ENCODE measurements at places on chromosomes 4 and X.

GRCh38 chr4:39596971-39597370 lies 41.7 kb downstream of the SMIM14 start:
- no peak for DNase-seq

GRCh38 chr4:181968371-181968770 lies 274.8 kb upstream of the TENM3 start:
- no peak for DNase-seq

DNA sequence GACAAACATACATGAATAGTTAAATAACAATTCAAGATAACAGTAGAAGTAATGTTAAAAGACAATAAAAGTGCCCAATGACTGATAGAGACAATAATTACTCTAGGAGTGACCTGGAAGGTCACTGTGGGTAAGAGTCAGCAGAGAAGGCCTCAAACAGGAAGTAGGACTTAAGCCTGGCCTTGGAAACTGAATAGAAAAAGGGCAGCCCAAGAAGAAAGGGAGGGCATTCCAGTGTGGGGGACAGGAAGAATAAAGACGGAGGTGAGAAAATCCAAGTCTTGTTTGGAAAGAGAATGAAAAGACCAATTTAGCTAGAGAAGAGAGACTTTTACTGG lies 6.0 kb downstream of the P2RY4 start:
- no peak for DNase-seq

DNA sequence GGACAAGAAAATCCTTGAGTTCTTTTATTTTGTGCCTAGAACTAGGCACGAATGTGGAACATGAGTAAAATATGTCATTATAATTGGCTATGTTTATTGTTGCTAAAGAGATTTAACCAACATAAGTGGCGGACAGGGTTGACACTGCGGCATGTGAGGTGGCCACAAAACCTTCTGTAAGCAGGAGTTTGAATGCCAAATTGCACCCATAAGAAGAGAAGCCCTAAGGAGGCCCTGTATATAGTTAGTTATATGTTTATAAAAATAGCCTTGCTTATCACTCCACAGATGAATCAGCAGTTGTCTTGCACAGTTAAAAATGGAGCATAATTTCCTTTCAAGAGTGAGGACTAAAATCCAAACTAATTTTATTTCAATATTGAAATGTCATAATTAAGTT lies 336.1 kb downstream of the GBA3 start:
- DNase-seq, result no peak

DNA sequence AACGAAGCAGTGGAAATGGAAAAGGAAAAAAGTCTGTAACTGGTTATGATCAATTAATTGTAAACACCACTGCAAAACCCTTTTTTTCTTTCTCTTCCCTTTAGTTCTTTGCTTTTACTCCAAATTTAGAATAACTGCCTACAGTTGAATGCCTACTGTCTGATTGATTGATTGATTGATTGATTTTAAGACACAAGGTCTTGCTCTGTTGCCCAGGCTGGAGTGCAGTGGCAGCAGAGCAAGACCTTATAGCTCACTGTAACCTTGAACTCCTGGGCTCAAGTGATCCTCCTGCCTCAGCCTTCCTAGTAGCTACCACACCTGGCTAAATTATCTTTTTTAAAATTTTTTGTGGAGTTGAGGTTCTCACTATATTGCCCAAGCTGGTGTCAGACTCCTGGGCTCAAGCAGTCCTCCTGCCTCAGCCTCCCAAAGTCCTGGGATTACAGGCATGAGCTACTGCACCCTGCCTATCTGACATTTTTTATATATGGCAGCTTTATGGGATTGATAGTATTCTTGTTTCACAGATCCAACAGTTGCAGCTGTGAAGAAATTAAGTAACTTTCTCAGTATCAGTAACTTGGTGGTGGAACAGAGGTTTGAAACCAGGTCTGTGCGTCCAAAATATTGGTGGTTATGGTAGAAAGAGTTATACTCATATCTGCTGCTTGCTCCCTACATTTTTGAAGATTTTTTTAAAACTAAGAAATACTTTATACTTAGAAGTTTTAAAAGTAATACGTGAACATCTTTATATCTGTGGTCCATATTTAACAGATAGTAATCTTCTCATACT lies 12.4 kb downstream of the UBE2K start:
- DNase-seq, result no peak

DNA sequence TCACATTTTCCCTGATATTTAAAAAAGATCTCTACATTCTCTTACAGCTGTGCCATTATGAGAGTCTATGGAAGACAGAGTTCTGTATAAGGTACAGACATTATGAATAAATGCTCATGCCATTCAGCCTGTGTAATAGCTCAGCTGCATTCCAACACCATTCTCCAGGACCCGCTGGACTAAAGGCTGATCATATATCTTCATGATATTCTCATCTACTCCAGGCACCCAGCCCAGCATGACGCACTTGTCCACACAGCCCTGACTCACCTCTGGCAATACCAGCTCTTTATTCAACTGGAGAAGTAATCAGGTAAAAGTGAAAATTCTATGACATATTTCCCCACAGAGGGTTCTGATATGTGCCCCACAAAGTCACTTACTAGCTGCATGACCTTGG lies 437.5 kb upstream of the FGF16 start:
- DNase-seq, result no peak

All from AG09319 (cell line).